ENCODE measurements at places on chromosomes 3 and 15.
A peak's percentile ranks its signal among the peaks of the same experiment; 100 is the strongest.

DNA sequence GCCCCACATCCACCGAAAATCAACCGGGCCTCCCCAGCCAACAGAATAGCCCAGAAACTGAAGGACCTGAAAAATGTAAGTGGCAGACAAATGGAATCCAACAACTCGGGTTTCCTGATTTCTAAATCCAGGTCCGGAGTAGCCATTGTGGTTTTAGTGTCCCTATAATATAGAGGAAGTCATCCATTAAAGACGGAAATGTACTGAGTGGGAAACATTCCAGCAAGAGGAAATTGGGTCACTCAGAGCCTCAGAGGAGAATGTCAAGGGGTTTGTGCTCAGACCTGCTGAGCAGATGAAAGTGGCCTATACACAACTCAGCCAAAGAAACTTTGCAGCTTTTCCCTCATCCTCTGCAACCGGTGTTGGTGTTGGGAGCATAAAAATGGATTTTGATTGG, 366.7 kb downstream of the ERC2 start:
- DNase-seq: no peak

GRCh38 chr15:86163816-86164215, 84.1 kb downstream of the AGBL1 start:
- no peak for DNase-seq

- DNase-seq: no peak
Observed at GRCh38 chr15:58334803-58335202, 97.0 kb upstream of the LIPC start.

DNA sequence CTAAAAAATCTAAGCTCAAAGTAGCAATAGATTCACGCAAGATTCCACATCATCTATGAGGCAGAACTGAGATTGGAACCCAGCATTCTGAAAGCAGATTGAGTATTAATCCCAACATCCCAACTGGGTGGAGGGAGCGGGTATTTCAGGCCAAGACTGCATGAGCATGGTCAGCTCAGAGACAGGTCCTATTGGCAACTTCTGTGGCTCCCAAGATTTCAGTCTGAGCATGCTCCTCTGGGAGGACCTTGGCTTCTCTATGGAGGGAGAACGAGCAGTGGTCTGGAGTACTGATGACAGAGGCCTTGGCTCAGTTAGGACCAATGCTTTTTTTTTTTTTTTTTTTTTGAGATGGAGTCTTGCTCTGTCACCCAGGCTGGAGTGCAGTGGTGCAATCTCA, 4.0 kb upstream of the ITGA11 start:
- peak; percentile 11 for DNase-seq

DNA sequence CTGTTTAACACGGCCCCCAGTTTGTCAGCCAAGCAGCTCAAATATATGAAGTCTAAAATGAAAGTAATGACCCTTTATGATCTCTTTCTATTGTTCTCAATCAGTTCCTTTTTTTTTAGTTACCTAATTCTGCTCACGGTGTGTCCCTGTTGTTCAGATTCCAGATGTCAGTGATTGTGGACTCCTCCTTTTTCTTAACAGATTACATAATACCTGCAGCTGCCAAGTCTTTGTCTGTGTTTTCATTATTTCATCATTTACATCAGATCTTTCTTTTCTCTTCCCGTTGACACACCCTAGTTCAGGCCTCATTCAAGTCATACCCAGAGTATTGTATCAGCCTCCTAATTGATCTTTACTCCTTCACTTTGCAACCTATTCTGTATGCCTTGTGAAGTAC, 56.1 kb upstream of the SKIL start:
- DNase-seq: no peak

DNA sequence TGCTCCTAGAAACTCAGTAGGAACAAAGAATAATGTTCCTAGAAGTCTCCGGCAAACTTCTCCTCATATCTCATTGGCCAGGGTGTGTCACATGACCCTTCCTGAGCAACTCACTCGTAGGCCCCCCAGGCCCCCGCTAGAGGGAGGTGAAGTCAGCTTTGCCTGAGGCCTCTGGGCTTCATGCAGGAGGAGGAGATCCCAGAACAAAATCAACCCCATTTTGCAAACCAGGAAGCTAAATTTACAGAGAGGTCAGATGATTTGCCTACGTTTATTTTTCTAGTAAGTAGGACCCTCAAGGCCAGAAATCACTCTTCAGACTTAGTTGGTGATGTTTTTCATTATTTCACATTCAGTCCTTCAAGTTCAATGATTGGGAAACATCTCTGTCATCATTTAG, 99.1 kb downstream of the SSR3 start:
- DNase-seq: no peak

DNA sequence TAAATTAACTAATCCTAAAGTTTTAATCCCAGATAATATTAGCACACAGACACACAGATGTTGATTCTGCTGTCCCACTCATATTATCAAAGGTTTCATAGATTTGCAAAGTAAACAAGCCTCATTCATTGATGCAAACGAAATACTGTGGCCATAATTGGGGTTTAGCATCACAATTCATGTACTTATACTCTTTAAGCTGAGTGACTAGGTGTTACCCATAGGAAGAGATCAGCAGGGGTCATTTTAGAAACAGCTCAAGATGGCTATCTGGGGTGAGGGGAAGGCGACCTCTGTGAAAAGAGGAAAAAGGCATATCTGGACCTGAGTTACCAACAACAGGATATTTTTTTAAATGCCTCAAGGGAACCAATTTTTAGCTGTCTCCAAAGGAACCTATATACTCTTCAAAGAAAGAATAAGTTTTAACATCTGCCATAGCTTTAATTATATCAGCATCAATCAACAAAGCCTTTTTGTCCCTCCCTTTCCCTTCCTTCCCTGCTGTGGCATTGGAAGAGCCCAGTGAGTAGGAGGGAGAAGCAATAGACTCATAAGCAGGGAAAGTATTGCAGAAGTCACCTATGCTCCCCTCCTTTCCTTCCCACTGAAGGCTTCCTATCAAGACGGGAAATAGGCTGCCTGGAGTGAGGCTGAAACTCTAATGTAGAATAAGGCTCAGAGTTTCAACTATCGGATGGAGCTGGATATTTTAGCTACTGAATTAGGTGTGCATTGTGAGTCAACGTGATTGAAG, 553.4 kb downstream of the ZIC1 start:
- DNase-seq: no peak

DNA sequence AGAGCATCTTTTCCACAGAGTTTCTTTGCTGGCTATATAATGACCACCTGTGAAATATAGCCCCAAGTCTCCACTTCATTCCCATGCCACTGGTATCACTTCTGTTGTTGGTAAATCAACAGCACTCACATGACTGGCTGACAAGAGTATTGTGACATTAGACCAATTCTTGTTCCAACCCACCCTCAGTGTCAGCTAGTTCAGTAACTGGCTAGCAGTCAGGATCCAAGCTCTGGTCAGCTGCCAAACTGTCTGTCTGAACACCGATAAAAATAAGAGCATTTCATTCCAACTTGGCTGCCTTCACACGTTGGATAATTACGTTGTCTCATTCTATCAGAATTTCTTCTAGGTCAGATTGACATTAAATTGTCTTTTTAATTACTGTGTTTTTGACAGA, 166.5 kb downstream of the USP13 start:
- DNase-seq: no peak

DNA sequence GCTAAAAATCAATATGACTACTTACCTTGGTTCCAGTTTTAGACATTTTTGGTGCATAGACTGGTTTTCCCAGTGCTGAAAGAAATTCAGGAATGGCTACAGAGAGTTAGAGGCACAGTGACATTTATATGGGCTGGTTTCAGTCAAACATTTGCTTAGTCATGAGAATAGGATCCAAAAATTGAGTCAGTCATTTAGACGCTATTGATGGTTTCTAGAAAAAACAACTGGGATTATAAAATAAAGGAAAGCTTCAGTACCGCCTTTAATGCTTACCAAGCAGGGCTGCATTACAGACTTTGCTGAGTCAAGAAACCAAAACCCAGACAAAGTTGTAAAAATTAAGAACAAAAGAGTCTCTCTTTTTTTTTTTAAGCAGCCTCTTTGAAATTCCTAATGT, at the start of gene CRYGS:
Gene CRYGS (minus strand): TSS at position 100 of the 400 bp plus-strand sequence. CDS start 54 bp downstream, at position 46.
- no peak for DNase-seq

GRCh38 chr15:85162237-85162636, 180.6 kb downstream of the PDE8A start:
- no peak for DNase-seq

DNA sequence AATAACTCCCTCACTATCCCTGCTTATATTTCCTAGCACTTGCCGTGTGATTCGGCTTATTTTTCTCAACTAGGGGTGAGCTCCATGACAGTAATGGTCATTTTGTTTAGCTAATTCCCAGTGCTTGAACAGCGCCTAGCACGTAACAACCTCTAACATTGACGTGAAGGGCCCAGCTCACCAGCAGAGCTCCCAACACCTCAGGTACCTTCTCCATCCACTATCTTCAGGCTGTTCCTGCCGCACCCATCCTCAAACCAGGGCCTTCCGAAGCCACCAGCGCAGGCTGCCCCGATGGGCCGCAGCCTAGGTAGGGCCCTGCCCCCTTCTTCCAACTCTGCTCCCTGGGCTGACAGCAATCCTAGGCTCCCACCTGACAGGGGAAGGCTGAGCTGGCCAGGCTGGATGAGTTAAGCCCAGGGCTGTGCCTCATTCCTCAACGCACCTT, 751 bp upstream of the RPS17 start:
- no peak for DNase-seq

GRCh38 chr3:117761703-117762620, 1052.4 kb downstream of the TUSC7 start:
- no peak for DNase-seq

DNA sequence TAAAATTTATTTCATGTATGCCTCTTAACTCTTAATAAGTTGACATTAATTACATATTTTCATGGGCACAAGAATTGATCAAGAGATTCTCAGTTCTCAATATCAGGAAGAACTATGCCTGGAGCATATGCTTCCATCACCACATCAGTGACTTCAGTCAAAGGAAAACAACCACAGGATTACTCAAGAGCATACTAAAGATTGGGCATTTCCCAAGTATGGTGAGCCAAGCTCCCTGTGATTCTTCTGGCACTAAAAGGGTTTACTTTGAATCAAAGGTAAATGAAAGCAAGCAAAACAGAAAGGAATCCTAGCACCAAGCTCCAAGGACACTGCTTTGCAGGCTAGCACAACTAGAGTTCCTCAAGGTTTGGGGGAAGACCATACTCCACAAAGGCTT, 44.6 kb downstream of the FMN1 start:
- no peak for DNase-seq

DNA sequence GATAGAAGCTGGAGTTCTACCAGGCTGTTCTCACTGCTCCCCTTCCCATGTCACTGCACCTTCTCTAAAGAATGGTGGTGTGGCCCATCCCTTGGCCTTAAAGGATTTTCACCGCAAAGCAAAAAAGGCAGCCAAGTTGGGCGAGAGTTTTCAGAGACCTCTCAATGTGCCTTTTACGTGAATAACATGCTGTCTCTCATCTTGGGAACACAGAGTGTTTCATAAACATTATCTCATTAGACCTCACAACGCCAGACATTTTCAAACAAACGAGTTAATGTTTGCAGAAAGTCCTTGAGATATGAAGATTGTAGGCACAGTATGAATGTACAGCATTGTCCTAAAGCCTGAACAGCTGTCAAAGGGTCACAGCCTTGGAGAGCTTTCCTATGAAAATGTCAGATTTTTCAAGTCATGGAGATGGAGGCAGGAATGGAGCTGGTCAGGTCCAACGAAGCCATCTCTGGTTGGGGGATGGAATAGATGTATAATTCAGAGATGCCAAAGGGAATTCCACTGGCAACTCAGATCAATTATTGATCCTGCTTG, 21.3 kb downstream of the TM4SF1 start:
- DNase-seq: no peak

GRCh38 chr15:58227706-58228543, 89.7 kb downstream of the AQP9 start:
- peak; percentile 80 for DNase-seq

DNA sequence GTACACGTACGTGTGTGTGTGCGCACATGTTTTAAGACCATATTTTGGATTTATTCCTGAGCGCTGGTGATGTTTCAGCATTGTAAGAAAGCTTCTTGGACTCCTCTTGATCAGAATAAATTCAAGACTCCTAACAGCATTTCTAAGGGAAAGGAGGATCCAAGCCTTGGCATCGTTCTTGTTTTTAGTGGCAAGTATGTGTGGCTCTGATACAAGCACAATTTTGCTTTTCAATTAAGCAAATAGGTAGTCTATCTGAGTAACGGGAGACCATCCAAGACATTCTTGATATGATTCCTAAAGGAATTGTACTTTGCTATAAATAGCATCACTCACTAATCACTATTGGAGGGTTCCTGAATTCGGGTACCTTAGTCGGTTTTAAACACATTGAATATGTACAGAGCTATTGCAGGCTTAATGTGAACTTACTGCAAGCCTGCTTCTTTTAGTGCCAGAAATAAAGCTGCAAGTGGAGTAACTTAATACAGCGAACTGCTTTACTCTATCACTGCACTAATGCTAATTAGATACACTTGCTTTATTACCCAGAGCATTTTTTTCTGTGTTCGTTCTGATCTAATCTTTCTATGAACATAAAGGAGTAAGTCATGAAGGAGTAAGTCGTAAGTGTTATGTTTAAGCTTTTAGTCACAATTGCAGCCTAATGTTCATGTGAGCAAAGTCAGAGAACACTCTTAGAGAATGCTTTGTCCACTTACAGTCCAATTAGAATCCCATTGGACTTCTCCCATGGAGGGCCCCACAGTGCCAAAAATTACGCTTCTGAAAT, 186.3 kb downstream of the MCTP2 start:
- DNase-seq: no peak

- no peak for DNase-seq
Observed at GRCh38 chr3:101039285-101039684, 46.1 kb upstream of the ABI3BP start.
